ENCODE measurements at places on chromosomes 2 and 18.

DNA sequence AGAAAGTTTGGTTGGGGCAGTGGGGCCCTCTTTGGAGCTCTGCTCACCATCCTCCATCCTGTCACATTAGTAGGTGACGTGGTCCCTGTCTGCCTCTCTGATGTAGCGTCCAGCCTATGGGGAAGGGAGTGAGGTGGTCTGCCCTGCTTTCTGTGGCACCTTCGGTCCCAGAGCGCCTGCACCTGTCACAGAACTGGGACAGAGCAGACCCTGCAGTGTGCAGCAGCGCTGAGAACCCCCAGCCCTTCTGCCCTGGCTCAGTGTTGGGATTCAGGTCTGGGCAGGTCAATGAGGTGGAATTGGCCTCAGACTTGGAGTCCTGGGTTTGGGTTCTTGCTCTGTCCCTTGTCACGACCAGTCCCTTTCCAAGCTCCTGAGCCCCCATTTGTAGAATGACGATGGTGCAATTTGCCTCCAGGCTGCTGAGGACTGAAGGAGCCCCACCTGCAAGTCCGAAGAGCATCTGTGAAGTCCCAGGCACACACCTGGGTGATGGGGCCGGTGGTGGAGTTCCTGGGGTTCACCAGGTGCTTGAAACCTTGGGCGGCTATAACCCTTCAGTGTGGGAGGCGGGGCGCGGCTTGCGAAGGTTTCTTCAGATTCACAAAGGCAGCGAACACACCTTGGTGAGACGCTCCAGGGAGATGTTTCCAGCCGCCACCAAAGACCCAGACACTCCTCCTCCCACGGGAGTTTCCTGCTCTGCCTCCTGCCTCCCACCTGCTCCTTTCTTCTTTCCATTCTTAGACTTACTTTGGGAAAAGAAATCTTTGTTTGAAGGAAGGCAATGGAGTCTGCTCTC, 265.4 kb upstream of the HDAC4 start:
- peaks cover 8% of the 10 kb centered on the region for H3K27me3 ChIP-seq
- no peaks in the 10 kb centered on the region for H3K36me3 ChIP-seq
- H3K4me3 ChIP-seq = no peak overlapping the region
- H3K27ac ChIP-seq = no peak overlapping the region
- H3K4me1 ChIP-seq = no peaks in the 10 kb centered on the region

- H3K4me1 ChIP-seq = no peaks in the 10 kb centered on the region
- no peaks in the 10 kb centered on the region for H3K27me3 ChIP-seq
- no peak overlapping the region for H3K27ac ChIP-seq
- no peak for DNase-seq
- H3K4me3 ChIP-seq = no peak overlapping the region
- no peaks in the 10 kb centered on the region for H3K36me3 ChIP-seq
Observed at GRCh38 chr2:208820014-208820688, 413.6 kb downstream of the PTH2R start.

DNA sequence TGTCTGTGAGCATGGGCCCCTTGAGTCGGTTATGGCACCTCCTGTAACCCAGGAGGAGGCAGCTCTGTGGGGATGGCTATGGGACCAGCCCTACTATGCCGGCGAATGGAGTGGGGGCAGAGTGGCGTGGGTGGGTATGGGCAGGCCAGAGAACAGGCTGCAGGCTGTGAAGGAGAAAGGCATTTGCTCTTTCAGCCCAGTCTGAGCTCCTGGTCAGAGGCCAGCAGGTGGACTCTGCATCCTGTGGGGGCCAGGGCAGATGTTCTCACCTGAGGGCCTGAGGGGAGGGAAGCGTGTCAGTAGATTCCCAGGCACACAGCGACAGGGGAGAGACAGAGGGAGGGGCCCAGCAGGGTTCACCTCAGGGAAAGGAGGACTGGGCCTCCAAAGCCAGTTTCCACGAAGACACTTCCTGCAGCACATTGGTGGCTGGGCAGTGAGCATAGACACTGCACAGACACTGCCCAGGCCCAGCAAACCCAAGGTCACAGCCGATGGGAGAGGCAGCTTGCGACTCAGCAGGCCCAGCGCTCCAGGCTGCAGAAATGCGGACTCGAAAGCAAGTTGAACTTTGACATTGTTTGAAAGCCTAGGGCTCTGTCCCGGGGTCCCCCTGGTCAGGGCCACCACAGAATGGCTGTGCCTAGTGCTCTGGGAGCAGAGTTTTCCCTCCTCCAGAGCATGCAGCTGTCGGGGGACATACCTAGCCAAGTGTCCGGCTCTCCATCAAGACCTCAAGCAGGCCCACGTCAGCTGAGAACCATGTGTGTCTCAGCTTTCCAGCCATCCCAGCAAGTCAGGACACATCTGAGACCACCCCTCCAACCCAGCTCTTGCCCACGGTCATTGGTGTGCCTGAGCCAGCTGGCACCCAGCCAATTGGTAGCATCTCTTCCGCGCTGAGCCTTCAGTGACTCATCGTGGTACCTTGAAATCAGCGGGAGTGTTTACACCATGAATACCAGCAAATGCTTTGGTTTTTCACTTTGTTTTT, 53.8 kb downstream of the TGOLN2 start:
- peaks cover 14% of the 10 kb centered on the region for H3K4me1 ChIP-seq
- H3K27me3 ChIP-seq = no peaks in the 10 kb centered on the region
- no peak overlapping the region for H3K27ac ChIP-seq
- no peak overlapping the region for H3K4me3 ChIP-seq
- DNase-seq = peak; percentile 65

DNA sequence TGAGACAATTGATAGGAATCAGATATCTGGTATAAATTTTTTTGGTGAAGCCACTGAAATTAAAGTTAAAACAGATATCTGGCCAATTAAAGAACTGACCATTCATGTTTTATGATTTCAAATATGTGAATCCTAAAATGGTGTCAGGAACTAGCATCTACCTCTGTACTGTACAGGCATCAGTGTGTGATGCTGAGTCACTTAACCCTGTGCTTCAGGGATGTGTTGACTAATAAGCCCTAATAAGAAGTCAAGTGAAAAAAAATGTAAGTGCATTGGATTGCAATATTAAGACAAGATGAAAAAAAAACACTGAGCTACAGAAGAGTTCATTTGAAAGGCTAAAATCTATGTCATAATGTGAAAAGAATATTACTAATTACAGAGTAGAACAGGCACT, 9.1 kb upstream of the UNC80 start:
- H3K4me3 ChIP-seq = no peak overlapping the region
- DNase-seq = no peak
- no peak overlapping the region for H3K27ac ChIP-seq
- no peaks in the 10 kb centered on the region for H3K36me3 ChIP-seq

- no peaks in the 10 kb centered on the region for H3K36me3 ChIP-seq
- H3K4me3 ChIP-seq = peak overlapping the region; percentile 97
- H3K27me3 ChIP-seq = no peaks in the 10 kb centered on the region
- H3K4me1 ChIP-seq = peaks cover 44% of the 10 kb centered on the region
- peak overlapping the region; percentile 95 for H3K27ac ChIP-seq
- no peak for DNase-seq
Observed at GRCh38 chr2:178197791-178198190, 3.5 kb downstream of the OSBPL6 start.

DNA sequence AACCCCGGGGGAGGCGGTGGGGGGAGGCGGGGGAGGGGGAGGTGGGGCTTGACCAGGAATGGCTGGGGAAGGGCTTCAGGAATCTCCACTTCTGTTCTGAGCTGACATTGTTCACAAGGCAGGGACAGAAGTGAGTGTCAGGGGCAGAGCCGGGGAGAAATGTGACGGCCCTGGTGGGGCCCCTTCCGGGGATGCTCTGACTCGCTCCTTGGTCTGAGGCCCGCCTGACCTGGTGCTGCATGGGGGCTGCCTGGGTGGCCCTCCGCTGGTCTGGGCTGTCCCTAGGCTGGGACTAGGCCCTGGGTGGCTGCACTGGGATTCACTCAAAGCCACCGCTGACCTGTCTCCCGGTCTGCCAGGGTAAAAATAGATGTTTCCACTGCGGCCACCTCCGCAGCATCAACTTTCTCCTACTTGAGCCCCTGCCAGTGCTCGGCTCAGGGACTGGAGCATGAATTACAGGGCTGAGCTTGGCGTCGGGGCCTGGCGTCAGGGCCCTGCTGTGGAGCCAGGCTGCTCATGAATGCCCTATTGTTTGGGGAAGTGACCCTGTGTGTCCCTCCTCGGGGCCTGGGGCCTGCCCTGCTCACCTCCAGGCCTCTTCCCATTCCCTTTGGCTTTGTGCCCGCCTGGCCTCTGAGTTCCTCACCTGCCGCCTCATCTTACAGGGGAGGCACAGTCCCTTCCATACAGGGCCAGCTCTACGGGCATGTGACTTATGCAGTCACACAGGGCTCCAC, 247.5 kb downstream of the DYSF start:
- peaks cover 47% of the 10 kb centered on the region for H3K4me1 ChIP-seq
- no peak overlapping the region for H3K4me3 ChIP-seq
- no peaks in the 10 kb centered on the region for H3K36me3 ChIP-seq
- peak; percentile 94 for DNase-seq

- H3K27ac ChIP-seq = no peak overlapping the region
- H3K4me3 ChIP-seq = no peak overlapping the region
- no peak for DNase-seq
- H3K4me1 ChIP-seq = no peaks in the 10 kb centered on the region
Observed at GRCh38 chr18:31835528-31836133, 75.0 kb upstream of the SLC25A52 start.

- H3K4me1 ChIP-seq = no peaks in the 10 kb centered on the region
- no peak overlapping the region for H3K27ac ChIP-seq
- H3K36me3 ChIP-seq = no peaks in the 10 kb centered on the region
Observed at GRCh38 chr2:173386021-173386737, 31.5 kb downstream of the CDCA7 start.

- H3K4me3 ChIP-seq = peak overlapping the region; percentile 29
- H3K27ac ChIP-seq = peak overlapping the region; percentile 93
- H3K36me3 ChIP-seq = no peaks in the 10 kb centered on the region
- H3K4me1 ChIP-seq = peaks cover 14% of the 10 kb centered on the region
- DNase-seq = peak; percentile 94
Observed at GRCh38 chr2:85420536-85421259, 2.2 kb downstream of the SH2D6 start.

DNA sequence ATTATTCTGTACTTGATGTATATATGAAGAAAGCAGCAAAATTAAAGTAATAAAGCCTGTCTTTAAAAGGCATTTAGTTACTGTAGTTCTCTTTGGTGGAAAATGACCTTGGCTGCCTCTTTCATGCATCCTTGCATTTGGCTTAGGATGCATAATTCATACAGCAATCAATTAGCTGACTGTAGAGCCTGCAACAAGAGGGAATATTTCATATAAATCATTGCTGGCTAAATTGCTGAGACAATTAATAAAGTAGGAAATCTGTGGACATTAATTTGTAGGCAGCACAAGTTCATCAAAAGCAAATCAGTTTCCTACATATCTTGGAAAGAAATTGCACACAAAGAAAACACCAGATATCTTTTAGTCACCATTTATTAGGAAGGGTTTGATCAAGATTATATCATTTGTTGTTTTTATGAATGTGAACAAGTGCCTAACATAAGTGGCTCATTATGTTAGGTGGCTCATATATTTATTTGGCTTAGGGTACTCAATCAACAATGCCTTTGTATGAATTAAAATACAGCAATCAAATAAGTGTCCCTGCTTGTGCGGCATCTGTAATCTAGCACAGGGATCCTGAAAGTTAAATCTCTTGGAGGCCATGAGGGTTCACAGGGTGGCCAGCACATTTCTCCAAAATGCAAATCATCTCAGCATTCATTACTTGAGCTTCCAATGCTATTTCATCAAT, 220.4 kb upstream of the SPOPL start:
- H3K4me3 ChIP-seq = no peak overlapping the region
- H3K27ac ChIP-seq = no peak overlapping the region
- H3K4me1 ChIP-seq = no peaks in the 10 kb centered on the region

- no peaks in the 10 kb centered on the region for H3K36me3 ChIP-seq
- peak overlapping the region; percentile 73 for H3K27ac ChIP-seq
Observed at GRCh38 chr2:241217320-241218031, 29.0 kb downstream of the ANO7 start.

DNA sequence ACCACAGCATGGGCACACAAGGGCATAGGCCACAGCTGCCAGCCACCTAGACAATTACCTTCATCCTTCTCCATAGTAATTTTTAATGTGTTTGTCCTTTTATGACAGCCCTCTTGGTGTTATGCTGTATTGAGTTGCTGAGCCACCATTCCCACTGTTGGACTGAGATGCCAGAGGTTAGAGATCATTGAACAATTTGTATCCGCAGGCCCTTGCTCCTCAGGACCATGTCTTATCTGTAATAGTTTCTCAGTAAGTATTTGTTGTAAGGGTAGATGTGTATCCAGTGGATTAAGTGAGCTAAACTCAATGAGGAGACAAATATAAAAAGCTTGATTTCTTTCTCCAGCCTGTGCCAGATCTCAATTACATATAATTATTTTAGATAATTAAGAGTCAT, 832.8 kb upstream of the ID2 start:
- no peak for DNase-seq
- H3K36me3 ChIP-seq = no peaks in the 10 kb centered on the region
- peaks cover 3% of the 10 kb centered on the region for H3K27me3 ChIP-seq
- H3K4me3 ChIP-seq = no peak overlapping the region

DNA sequence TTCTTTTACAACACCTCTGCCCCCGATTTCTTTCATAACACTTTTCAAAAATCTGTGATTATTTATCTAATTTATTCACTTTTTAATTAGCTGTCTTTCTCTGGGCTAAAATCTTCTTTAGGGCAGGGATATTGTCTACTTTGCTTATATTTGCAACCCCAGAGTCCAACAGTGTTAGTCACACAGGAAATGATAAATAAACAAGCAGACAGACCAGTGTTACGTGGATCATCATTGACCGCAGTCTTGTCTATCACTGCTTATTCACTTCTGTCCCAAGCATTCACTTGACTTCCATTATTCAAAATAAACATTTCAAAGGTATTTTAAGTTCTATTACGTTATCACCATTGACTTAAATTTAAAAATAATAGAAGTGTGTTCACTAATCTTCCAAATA, 237.6 kb upstream of the UBE2E3 start:
- no peaks in the 10 kb centered on the region for H3K27me3 ChIP-seq
- peak overlapping the region; percentile 7 for H3K27ac ChIP-seq
- no peak for DNase-seq
- H3K4me1 ChIP-seq = peaks cover 21% of the 10 kb centered on the region
- H3K36me3 ChIP-seq = no peaks in the 10 kb centered on the region

DNA sequence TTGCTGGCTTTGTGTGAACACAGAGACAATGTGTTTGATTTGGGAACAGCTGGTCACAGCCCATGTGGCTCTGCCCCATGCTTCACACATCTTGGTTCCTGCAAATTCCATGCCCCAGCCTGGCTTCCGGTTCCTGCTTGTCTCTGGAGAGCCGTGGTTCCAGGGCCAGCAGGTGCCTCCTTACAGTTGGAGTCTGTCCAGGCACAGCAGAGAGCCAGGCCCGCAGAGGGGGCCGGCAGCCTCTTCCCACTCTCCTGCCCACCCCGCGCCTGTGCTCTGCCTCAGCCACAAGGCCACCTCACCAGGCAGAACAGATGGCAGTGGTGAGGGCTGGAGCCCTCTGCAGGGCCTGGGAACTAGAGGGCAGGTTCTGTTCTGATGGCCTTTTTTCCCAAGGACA, 81.5 kb downstream of the LDLRAD4 start:
- H3K4me1 ChIP-seq = peaks cover 26% of the 10 kb centered on the region
- H3K27me3 ChIP-seq = no peaks in the 10 kb centered on the region
- H3K4me3 ChIP-seq = no peak overlapping the region
- H3K27ac ChIP-seq = no peak overlapping the region
